Stimulated activated CD4-positive, alpha-beta T cell treated with anti-CD3 and anti-CD28 coated beads, Interleukin-12 subunit alpha, Interleukin-12 subunit beta, amount 100 ng/mL, for 4 hours (primary cell): ENCODE measurements at places on chromosomes 2 and 18.

GRCh38 chr2:207534417-207534816 lies 4.7 kb downstream of the CREB1 start:
- DNase-seq, result no peak

DNA sequence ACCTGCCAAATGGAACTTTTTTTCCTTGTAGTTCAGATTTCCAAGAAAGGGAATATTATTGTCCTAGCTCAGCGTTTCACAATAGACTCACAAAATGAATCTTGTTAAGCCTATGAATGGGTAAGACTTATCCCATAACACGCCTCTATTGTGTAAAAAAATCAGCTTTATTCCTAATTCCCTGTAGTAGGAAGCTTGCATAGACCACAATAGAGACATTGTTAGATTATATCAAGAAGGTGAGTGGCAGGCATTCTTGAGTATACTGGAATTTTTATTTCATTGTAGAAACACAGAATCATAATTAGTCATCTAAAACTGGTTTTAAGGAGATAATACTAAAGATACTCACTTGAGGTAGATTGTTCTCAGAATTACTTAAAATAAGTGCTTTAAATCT lies 46.5 kb upstream of the SLC30A6 start:
- no peak for DNase-seq

DNA sequence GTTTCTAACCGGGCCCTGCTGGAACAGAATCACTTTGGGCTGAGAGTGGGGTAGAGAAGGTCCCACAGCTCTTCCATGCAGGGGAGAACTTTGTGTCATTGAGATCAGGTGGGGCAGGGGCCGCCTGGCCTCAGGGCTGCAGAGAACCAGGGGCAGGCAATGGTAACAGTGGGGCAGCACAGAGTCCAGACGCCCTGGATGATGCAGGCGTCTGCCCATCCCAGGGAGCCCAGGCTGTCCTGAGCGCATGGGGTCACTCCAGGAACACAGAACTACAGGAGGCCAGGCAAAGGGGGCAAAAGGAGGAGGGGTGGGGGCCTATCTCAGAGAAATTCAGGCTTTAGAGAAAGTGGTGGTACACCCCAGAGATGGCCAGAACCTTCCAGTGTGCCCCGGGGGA lies 121.3 kb downstream of the NDUFA10 start:
- DNase-seq, result no peak

- no peak for DNase-seq
These were observed 91.6 kb upstream of the RMP24 start for GRCh38 chr18:35880788-35881455.

DNA sequence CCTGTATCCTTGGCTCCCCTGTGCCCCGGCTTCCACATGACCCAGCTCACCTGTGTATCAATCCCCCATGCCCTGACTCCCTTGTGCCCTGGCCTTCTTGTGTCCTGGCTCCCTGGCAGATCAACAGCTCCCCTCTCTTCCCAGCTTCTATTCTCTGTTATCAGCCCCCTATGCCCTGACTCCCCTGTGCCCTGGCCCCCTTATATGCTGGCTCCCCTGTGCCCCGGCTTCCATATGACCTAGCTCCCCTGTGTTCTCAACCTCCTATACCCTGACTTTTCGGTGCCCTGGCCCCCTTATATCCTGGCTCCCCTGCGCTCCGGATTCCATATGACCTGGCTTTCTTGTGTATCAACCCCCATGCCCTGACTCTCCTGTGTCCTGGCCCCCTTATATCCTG lies 209.2 kb downstream of the LOXHD1 start:
- DNase-seq, result no peak

- DNase-seq, result no peak
These were observed 296.2 kb upstream of the ZC3H15 start for GRCh38 chr2:186189816-186190215.

- peak; percentile 37 for DNase-seq
These were observed 1.1 kb downstream of the ID2 start for GRCh38 chr2:8682719-8683667.

DNA sequence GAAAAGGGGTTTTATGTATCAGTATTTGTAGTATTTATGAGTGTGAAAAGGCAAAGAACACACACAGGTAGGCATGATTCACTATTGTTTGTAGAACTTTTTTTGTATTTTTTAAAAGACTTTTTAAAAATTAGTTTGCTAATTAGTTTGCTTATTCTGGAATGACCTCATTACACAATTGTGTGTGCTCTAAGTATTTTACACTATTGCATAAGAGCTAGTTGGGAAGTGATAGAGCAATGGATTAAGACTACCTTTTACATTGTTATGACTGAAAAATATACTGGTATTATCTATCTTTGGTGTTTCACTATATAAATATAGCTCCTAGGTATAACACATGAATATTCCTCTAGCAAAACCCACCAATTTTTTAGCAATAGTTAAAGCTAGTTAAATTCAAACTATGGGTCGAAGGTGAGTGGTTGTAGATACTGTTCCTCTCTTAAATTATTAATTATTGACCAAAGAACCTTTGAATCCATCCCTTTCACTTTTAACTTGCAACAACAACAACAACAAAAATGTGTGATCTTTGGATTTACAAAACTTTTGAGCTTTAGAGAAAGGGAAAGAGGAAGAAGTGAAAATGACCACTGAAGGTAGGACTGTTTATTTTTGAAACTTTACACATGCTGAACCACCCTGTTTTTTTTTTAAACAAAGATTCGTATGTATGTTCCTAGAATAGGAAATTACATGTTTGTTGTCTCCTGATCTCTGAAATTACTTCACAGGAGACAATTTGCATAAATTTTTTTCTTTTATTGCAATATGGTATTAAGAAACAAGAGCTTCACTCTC lies 18.7 kb downstream of the ITPRID2 start:
- DNase-seq, result no peak

DNA sequence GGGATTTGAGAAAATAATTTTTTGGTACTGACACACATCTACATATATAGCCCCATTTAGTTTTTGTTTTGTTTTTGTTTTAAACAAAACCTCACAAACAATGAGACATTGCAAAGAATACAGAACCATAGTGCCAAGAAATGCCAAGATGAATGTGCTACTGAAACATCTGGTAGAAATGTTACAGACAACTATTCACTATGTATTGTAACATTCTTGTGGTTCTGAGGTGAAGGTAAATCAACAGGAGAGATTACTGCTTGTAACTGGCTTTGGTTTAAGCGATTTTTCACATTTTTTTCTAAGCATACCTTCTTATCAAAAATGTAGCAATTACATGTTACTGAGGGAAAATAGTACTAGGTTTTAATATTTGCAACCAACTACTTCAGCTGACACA lies 281.3 kb downstream of the ZNF804A start:
- no peak for DNase-seq

- DNase-seq, result no peak
These were observed 13.9 kb downstream of the HDAC4 start for GRCh38 chr2:239386872-239387445.

DNA sequence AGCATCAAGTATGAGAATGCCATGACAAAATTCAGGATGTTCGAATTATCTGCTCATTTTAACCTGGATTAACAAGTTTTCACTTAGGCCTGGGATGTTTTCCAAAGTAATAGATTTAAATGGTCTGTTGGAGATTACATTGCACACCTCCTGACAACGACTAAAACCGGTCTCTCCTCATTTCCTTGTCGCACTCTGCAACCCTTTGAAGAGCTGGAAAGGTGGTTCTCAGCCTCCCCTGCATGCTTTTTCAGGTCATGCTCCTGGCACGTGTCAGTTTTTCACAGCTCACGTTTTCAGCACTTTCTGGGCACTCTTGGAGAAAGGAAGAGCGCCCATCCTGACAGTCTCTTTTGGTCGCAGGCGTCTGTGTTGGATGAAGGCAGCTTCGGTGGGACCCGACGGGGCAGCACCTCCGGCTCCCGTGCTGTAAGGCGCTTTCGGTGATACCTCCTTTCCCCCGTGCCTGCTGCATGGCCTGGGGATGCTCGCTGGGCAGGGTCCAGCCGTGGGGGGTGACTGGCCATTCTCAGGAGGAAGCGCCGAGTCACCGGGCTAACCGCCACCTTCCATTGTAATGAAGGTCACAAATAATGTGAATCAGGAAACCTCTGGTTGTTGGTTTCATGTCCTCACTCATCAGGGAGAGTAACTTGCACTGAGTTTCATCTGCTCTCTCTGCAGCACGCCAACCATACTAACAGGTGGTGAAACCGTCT lies 63.5 kb upstream of the RBM44 start:
- no peak for DNase-seq

DNA sequence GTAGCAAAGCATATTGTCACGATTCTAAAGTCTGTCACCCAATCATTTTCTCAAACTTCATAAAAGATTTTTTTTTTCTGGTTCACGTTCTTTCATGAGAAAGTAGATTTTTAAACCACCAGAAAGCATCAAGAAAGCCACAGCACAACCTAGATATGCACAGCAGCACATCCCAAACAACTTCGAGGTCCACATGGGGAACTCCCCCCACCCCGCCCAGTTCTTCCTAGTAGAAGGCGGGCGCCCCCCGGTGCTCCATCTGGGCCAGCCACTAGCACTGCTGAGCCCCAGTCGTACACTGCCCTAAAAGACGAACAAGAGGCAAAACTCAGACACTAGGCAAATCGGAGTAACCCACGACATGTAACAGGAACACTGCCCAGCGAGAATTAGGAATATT lies 15.5 kb downstream of the HDLBP start:
- DNase-seq, result peak; percentile 11

GRCh38 chr2:207704078-207704477 lies 7.4 kb upstream of the CCNYL1 start:
- no peak for DNase-seq

GRCh38 chr2:212713681-212714080 lies 175.1 kb upstream of the ERBB4 start:
- DNase-seq, result no peak

GRCh38 chr18:74817576-74817975 lies 219.9 kb downstream of the ZNF407 start:
- no peak for DNase-seq

DNA sequence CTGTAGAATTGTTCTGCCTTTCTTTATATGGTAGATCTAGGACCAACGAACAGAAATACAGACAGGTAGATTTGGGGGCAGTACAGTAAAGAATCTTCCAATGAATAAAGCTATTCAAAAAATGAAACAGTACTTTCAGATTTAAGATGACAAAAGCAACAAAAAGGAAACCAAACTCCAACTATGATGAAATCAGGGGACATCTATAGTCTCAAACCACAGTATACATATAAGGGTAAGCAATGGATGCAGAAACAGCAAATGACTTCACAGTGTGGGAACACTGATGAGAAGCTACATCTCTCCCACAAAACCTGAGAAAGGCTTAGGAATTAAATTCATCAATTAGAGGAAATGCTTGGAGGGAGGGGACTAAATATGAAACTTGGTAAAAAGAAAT lies 202.5 kb downstream of the CTNNA2 start:
- no peak for DNase-seq

DNA sequence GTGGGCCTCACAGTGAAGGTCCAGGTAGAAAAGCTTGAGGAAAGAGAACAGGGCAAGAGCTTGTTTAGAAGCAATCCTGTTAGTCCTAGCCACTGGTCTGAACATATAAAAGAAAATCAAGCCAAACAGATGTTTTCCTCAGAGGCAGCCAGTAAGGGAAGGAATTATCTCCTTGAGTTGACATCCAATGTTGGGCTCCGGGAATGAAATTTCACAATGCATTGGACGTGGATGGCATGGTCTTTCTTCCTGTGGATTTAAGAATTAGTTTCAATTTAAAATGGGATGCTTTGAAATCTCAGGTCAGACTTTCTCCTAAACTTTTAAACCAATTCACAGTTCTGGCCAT lies 92.1 kb downstream of the ACKR3 start:
- no peak for DNase-seq

DNA sequence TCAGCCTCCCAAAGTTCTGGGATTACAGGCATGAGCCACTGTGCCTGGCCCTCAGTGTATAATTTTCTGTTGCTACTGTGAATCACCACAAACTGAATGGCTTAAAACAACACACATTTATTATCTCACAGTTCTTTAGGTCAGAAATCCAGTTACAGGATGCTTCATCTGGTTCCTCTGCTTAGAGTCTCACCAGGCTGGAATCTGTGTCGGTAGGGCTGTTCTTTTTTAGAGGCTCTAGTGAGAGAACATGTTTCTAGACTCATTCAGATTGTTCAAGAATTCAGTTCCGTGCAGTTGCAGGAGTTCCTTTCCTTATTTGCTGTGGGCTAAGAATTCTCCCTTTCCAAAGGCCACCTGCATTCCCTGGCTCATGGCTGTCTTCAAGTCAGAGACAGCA lies 22.2 kb downstream of the CCDC121 start:
- DNase-seq, result no peak

DNA sequence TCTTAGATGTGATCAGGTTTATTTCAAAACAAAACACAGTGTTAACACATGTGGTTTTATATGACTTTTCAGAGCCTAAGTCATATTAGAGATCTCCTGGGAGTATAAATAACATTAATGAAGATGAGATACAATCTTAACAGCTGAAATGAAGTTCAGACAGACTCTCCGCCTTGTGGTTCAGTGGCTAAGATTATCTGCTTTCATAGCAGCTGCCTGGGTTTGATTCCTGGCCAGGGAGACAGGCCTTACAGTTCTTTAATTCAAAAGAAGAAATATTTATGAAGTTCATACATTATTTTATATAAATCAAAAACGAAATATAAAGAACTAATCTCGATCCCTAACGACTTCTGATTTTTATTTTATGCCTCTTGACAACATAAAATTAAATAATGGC lies 35.2 kb upstream of the TTC32 start:
- DNase-seq, result no peak

- no peak for DNase-seq
These were observed 72.9 kb downstream of the ZBTB7C start for GRCh38 chr18:48336332-48336731.

GRCh38 chr2:225402210-225402776 lies 2.8 kb downstream of the NYAP2 start:
- no peak for DNase-seq

DNA sequence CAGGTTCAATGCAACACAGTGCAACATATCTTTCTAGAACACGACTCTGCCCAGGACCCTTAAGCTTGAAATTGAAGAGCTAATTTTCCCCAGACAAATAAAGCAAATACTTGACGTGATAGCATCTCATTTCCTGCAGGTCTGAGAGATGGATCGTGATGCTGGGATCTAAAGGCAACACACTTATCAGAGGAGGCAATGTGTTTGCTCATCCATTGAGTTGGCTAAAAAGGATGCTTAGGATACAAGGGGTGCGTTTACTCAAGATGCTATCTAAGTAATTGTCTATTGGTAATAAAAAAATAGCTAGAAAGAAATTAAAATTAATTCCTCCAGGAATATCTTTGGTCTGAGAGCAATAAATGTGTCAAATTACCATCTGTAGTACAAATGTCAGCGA lies 129.0 kb downstream of the SOCS6 start:
- DNase-seq, result no peak

GRCh38 chr18:74388227-74388626 lies 68.9 kb downstream of the DIPK1C start:
- DNase-seq, result no peak

GRCh38 chr2:40256649-40257048 lies 195.2 kb downstream of the SLC8A1 start:
- DNase-seq, result no peak
